ENCODE measurements at places on chromosomes 3 and 15.

DNA sequence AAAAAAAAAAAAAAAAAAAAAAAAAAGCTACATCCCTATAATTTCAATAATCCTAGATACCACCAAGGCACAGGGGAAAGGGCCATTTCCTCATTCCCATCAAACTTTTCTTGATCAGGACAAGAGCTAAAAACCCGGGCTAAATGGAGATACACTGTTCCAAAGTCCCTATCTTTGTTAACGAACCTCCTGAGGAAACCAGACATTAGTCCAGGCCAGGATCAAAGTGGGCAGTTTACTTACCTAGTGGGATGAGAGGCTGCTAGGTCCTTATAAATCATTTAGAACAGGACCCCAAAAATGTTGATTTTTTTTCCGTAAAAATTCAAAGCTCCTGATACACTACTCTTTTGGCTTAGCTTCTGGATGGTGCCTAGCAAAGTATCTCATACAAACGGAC is 35.6 kb downstream of the UBR1 start:
- no peak for DNase-seq

GRCh38 chr3:45923755-45924154 is 19.5 kb upstream of the CXCR6 start:
- DNase-seq: no peak

DNA sequence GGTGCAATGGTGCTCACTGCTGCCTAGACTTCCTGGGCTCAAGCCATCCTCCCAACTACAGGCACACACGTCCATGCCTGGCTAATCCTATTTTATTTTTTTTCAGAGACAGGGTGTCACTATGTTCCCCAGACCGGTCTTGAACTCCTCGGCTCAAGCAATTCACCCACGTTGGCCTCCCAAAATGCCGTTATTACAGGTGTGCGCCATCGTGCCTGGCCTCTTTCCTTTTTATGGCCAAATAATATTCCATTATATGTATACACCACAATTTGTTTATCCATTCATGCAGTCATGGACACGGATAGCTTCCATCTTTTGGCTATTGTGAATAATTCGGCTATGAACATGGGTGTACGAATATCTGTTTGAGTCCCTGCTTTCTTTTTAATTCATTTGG is 962 bp upstream of the NEK4 start:
- DNase-seq: no peak

GRCh38 chr3:48877671-48878070 is 21.0 kb downstream of the SLC25A20 start:
- no peak for DNase-seq

DNA sequence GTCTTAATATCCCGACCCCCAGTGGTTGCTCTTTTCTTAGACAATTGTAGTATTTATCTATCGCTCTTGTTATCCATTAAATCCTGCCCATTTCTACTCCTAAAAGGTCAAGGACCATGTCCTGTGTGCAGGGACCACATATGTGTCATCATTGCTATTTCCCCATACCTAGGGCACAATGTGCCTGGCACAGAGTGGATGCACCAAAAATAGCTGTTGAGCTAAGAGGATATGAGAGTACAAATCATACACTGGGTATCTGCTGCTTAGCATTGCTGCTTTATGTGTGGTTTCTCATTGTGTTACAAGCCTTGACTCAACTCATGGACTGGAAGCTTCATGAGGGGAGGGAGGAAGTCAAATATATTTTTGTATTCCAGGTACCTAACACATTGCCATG is 3.4 kb upstream of the MITF start:
- no peak for DNase-seq

DNA sequence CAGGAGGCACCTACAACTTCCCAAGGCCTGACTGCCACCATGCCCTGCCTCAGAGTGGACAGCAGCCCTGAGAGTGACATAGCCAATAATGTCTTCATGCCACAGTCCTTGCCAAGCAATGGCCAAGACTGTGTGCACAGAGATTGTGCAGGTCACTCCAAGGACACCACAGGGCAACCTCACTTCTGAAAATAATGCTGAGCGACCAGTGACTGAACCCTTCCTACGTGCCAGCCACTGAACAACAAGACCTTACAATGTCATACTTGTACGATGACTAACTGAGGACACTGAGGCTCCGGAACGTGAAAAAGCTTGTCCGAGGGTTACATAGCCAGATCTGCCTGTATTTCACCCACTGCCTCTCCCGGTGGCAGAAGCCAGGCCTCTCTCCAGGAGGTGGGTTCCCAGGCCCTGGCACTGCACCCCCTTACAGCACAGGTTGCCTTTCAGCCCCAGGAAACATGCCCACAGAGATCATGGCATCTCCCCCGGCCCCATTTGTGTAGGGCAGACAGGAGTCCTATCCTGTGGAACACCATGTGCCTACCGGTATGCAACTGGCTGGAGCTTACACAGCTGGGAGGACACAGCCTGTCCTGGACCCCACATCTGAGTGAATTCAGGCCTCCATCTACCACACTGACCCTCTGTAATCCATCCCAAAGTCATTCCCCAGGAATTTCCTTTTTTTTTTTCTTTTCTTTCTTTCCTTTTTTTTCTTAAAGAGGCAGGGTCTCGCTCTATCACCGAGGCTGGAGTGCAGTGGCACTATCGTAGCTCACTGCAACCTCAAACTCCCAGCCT is 72.3 kb downstream of the SLC12A8 start:
- DNase-seq: no peak

DNA sequence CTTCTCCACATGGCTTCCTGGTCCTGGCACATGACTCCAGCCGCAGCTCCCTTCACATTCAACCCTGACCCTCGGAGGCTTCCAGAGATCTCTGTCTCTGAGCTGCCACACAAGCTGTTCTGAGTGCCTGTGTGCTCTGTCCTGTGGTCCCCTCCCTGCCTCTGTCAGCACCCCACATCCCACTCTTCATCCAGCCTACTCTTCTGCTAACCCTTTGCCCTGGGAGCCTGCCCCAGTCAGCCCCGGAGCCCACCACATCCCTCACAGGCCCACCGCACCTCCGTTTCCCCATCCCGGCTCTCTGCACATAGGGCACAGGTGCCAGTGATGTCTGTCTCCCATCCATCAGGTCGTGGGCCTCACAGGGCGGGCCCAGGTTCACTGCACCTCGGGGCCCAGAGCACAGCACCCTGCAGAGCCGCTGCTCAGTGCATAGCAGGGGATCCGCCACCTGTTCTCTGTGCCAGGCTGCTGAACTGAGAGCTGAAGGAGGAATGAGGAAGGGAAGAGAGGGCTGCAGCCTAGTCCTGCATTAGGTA is 133.6 kb downstream of the UACA start:
- DNase-seq: no peak

All from NCI-H1105 treated with DMSO at 0.1 percent for 48 hours (cell line).